ENCODE measurements at places on chromosomes 16 and 17. TPM values are rescaled to one million over a fixed set of nuclear protein-coding genes. Genes with fewer than 3 reads are reported as not detected.

Gene ZPBP2
- total RNA-seq: not detected

Gene MYADML2
- total RNA-seq: not detected

Gene ABCA9
- total RNA-seq: not detected

Gene DVL2
- total RNA-seq: 39.1 TPM

Gene SMIM36
- not detected for total RNA-seq

Gene BCO1
- not detected for total RNA-seq

Gene WFIKKN1
- total RNA-seq: 2.9 TPM

Gene GRB7
- total RNA-seq: not detected

Gene C17orf113
- 0.44 TPM for total RNA-seq

Gene SLC5A11
- not detected for total RNA-seq

Gene TPSD1
- total RNA-seq: not detected

Gene CHCT1
- not detected for total RNA-seq

Gene RPS2
- 1,628 TPM for total RNA-seq

GRCh38 chr17:7997186-7997585 is 5.2 kb upstream of the GUCY2D start:
- DNase-seq: peak; percentile 43

DNA sequence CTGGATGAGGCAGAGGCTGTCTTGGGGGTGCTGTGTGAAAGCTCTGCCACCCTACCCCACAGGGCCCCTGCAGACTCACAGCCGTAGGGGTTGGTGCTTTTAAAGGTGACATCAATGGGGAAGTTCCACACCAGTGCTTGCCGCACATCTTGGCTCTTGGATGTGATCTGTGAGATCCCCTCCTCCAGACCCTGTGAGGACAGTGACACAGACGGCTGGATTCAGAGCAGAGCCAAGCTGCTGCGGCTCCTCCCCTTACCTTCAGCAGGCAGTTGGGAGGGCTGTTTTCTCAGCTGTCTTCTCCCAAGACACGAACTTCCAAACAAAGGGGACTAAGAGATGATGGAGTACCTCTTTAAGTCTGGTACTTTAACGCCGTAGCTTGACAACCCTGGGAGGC is 4.8 kb downstream of the B9D1 start:
- no peak for DNase-seq

DNA sequence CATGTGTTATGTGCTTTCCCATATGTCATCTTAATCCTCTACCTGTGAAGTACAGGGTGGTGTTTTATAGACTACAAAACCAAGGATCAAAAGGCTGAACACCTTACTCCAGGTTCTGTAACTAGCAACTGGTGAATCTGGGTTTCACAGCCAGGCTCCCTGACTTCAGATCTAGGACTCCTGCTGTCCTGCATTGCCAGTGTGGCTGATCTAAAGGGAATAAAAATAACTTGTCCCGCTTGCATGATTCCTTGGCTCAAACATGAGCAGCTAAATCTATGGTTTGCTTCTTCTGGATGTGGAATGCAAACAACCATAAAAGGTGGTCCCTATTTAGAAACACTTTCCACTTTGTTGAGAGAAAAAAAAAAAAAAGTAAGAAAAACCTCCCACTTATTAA is 3.7 kb upstream of the VWA3A start:
- DNase-seq: no peak

DNA sequence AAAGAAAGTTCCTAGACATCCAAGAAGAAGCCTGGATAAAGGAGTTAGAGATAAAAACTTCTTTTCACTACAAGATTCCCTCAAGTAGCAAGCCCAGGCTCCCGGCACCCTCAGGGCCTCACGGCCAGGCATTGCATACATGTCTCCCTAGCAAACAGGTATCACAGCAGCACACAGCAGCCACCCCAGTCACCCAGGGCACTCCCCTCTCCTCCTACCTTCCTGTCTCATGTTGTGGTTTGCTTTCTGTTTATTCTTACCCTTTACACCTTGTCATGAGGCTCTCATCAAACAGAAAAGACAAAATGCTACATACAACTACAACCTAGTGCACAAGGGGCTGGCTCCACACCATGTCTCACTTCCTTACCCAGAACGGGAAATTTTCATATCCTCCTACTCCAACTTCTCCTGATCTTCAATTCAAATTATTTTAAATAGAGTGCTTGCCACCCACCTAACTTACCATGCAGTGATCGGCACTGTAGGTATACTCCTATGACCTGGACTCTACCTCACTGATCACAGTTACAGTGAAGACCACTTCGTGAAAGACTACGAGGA is 42.7 kb downstream of the XPO6 start:
- DNase-seq: no peak

- no peak for DNase-seq
These were observed 8.8 kb downstream of the MAP3K14 start for GRCh38 chr17:45308016-45308365.

DNA sequence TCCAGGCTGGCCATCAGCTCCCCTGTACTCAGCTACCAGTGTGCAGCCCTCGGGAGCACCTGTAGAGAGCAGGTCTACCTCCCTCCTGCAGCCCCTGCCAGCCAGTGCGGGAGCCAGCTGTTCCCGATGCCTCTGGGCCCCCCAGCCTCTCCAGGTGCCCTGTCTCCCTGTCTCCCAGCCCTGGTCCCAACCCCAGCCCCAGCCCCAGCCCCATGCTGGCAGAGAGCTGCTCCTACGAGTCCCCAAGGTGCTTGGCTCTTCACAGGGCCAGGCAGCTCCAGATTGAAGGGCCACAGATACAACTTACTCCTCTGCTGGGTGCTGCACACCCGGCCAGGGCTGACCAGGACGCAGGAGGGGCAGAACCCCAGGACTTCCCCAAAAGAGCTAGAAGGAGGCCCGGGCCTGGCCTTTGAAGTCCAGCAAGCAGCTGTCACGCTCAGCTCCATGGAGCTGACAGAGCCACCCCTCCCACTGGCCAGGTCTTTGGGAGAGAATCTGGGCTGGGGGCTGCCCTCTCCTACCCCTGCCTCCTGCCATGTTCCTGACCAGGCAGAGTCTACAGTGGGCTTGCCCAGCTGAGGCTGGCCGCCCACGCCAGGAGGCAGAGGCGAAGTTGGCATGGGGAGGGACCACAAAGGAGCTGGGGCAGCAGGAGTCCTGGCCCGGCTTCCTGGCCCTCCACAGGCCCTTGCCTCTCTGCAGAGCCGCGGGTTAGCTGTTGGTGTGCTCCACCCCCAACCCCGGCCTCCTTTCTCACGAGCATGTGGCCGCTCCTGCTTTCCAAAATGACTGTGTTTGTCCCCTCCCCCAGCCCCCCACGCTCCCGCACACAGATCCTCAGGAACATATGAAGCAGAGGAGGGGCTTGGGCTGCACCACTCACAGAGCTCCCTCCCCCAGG is 9.5 kb upstream of the ADAM11 start:
- no peak for DNase-seq

DNA sequence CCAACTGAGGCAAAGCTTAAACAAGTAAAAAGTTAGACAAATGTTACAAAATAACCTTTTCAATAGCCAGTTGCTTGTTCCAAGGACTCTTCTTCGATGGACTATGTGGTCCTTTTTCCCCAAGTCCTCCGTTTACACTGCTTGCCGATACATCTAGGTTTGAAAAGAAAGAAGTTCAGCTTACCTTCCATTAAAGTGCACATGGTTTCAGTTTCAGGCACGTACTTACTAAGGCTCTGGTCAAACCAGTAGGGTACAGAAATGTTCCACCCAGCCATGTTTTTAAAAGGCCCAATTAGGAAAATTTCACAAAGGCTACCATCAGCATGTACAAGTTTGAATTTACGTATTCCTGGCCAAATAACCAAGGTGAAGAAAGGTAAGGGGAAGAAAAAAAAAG is 2.1 kb downstream of the SRSF2 start:
- peak; percentile 44 for DNase-seq

- DNase-seq: no peak
These were observed 152.6 kb downstream of the CMIP start for GRCh38 chr16:81597079-81597658.

DNA sequence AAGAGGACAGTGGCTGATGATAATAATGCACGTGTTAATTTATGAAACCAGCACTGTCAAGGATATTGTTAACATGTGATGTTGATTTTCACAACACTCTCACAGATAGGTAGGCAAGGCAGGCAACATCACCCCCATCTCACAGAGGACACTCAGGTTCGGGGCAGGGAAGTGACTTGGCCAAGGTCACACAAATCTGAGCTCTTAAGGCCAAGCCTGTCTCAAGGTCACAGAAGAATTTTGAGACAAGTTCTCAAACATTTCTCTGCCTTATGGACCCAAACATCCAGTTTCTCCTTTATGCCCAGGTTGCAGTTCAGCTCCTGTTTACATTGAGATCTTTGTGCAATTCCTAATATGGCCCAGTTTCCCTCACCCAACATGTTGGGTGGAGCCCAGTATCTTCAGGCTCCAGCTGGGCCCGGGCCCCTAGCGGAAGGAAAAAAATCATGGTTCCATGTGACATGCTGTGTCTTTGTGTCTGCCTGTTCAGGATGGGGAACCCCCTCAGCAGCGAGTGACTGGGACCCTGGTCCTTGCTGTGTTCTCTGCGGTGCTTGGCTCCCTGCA is 1.3 kb downstream of the SLC2A4 start:
- no peak for DNase-seq

GRCh38 chr17:51166987-51167931 is 1.0 kb downstream of the NME2 start:
- peak; percentile 27 for DNase-seq

- no peak for DNase-seq
These were observed at the start of gene TMEM238L for GRCh38 chr17:10803830-10804475. TMEM238L (minus strand) TSS chr17:10804099; CDS start chr17:10803963, 136 bp downstream.

- no peak for DNase-seq
These were observed 439 bp upstream of the GNG13 start for GRCh38 chr16:800834-801511.

GRCh38 chr16:47578573-47578972 is 117.4 kb downstream of the PHKB start:
- peak; percentile 42 for DNase-seq

DNA sequence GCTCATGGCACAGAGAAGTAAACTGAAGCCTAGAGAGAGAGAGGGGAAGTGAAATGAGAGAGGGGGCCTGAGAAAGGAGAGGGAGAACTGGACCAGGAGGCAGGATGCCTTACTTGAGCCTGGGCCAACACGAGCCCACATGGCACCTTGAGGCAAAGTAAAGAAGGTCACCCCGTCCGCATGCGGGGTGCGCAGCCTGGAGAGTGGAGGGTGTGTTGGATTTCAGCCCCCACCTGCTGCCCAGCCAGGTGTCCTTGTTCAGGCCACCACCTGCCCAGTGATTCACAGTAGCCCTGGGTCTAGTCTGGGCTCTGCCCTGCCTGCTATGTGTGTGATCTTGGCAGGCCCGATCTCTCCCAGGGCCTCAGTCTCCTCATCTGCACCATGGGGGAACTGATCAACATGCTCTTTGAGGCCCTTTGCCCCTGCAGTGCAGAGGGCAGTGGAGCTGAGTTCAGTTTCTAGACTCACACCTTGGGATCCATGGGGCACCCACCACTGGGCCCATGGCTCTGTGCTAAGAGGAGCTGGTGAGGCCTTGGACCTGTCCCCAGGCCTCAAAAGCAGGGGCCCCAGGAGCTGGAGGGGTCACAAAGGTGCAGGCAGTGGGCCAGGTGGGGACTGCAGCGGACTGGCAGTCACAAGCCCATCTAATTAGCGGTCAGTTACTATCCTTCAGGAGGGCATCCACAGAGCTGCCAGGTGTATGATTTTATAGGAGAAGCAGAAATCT is 9.8 kb upstream of the DRC7 start:
- DNase-seq: no peak

GRCh38 chr17:3827124-3827773 is 18.8 kb downstream of the NCBP3 start:
- peak; percentile 64 for DNase-seq

DNA sequence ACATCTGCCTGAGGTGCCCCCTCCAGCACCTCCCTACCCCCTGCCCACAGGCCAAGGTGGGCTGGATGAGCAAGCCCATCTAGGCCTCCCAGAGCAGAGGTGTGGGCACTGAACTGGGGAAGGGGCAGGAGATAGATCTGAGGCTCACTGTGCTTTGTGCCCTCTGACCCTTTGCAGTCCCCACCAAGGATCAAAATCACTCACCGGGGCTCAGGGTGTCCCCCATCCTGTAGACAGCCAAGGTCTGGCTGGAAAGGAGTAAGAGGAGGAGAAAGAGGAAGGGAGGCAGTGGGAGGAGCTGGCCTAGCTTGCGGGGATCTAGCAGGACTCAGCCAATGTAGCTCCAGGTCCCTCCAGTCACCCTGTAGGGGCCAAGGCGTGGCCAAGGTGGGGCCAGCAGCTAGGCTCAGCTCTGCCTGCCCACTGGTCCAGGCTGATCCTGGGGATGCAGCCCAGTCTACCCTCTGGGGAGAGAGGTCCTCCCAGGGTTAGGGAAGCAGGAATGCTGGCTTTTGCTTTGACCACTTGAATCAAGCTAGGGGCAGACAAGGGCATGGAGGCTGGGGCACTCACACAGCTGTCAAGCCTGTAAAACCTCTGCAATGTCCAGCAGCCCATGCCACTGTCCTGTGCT is 1.8 kb downstream of the SLC12A4 start:
- DNase-seq: no peak

- DNase-seq: peak; percentile 90
These were observed 808.3 kb upstream of the EEF2KMT start for GRCh38 chr16:5905935-5906334.

DNA sequence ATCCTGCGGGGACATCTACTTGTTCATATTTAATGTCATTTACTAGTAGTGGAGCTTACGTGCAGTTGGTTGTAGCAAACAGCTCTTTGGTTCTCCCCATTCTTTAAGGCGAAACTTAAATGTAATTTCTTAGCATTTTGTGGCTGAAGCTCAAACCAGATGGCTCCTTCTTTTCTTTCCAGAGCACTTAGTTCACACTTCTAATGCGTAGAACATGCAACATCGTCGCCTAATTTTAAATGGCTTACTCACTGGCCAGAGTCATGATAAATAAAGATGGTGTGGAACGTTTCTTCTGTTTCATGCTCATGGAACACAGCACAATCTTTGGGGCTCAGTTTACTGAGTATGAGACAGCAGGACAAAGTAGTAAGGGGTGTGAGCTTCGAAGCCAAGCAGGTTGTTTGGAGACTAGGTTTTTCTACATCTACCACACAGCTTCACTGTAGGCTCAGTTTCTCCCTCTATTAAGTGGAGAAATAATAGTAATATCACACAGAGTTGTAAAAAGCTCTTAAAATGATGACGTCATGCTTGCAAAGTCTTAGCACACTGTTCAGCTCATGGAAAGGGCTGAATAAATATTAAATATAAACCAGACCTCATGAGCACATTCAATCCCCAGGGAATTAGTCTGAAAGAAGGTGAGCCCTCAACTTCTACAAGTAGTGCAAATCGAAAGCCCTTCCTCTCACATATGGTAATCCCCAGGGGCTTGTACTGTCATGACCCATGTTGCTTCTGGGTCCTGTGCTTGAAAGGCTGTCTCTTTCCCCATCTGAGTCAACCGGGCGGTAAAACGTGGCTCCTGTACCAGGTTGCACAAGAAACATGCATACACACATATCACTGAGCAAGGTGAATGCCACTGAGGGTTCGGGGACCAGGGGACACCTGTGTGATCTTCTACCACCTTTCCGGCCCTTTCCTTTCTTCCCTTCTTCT is 384.3 kb downstream of the CDH13 start:
- DNase-seq: no peak

- no peak for DNase-seq
These were observed 88.5 kb downstream of the GSG1L start for GRCh38 chr16:27974896-27975540.

All from M059J (cell line).